ENCODE measurements at places on chromosomes 11 and 22. TPM values are rescaled to one million over a fixed set of nuclear protein-coding genes. Genes with fewer than 3 reads are reported as not detected.

The SOX10 gene
- not detected for total RNA-seq

The MAP4K2 gene
- total RNA-seq: 72.1 TPM

The DENND5A gene
- total RNA-seq: 56.7 TPM

The SCGB1D2 gene
- not detected for total RNA-seq

The SMC1B gene
- 0.50 TPM for total RNA-seq

The SPA17 gene
- 2.9 TPM for total RNA-seq

The OR5A1 gene
- total RNA-seq: not detected

The FAM111B gene
- 59.4 TPM for total RNA-seq

The FGF4 gene
- not detected for total RNA-seq

The RAG2 gene
- not detected for total RNA-seq

The PRCP gene
- 27.5 TPM for total RNA-seq

The CENPM gene
- total RNA-seq: 59.3 TPM

The TNNI2 gene
- 0.27 TPM for total RNA-seq

The EIF3L gene
- total RNA-seq: 462 TPM

The KRTAP5-7 gene
- total RNA-seq: 0.21 TPM

The MED15 gene
- total RNA-seq: 129 TPM

The UPK3A gene
- total RNA-seq: not detected

The VPREB1 gene
- total RNA-seq: not detected

The CSNK2A3 gene
- 1.2 TPM for total RNA-seq

The GNAZ gene
- 0.39 TPM for total RNA-seq

Data from activated T-helper 2 cell treated with anti-CD3 and anti-CD28 coated beads, Interferon-gamma antibody, Interleukin-2, Interleukin-4, amounts not matched to agents 10 μg/mL and 5 μg/mL and 100 μg/mL, durations not matched to agents 14 hours and 24 hours and 36 hours (primary cell).